Right atrium auricular region (tissue), 2 donors: ENCODE measurements at places on chromosomes 12 and 14. TPM values are rescaled to one million over a fixed set of nuclear protein-coding genes. Genes with fewer than 3 reads are reported as not detected.

The PTPRQ gene
- total RNA-seq: 17.6 TPM

The KRT8 gene
- 271 TPM for total RNA-seq

The KCNK13 gene
- 0.93 TPM for total RNA-seq

The NANOG gene
- total RNA-seq: not detected

The ZDHHC17 gene
- 14.5 TPM for total RNA-seq

The PPP1R36 gene
- not detected for total RNA-seq

The PMCH gene
- total RNA-seq: not detected

GRCh38 chr14:71764701-71765382 is 167.4 kb upstream of the RGS6 start:
- H3K36me3 ChIP-seq: no peaks in the 10 kb centered on the region
- H3K27me3 ChIP-seq: no peaks in the 10 kb centered on the region
- no peak overlapping the region for H3K27ac ChIP-seq
- H3K4me3 ChIP-seq: no peak overlapping the region

GRCh38 chr14:68945585-68946488 is 33.3 kb downstream of the ACTN1 start:
- H3K4me3 ChIP-seq: no peak overlapping the region
- DNase-seq: no peak
- peak overlapping the region; percentile 92 for H3K27ac ChIP-seq
- H3K36me3 ChIP-seq: no peaks in the 10 kb centered on the region
- no peaks in the 10 kb centered on the region for H3K4me1 ChIP-seq
- H3K27me3 ChIP-seq: no peaks in the 10 kb centered on the region

DNA sequence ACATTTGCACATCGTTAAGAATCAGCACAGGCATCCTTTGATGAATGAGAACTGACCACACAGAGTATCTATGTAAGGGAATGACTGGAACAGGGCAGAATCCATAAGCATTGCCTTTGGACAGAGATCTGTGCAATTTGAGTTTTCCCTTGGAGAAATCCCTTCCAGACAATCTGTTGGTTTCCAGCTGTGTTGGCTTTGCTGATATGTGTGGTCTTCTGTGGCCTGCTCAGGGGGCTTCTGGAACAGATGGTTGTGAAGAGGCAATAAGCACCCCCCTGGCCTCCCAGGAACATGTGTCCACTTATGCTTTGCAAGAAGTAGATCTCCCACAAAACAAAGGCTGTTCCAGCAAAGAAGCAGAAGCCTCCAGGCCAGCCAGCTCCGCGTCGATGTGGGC is 111.4 kb upstream of the TMEM132C start:
- H3K4me3 ChIP-seq: no peak overlapping the region
- no peaks in the 10 kb centered on the region for H3K27me3 ChIP-seq
- no peak overlapping the region for H3K27ac ChIP-seq
- DNase-seq: no peak

GRCh38 chr14:65297744-65298143 is 114.8 kb upstream of the FUT8 start:
- H3K36me3 ChIP-seq: no peaks in the 10 kb centered on the region
- DNase-seq: no peak
- H3K27ac ChIP-seq: no peak overlapping the region
- H3K4me3 ChIP-seq: no peak overlapping the region
- H3K4me1 ChIP-seq: no peaks in the 10 kb centered on the region
- H3K27me3 ChIP-seq: no peaks in the 10 kb centered on the region

DNA sequence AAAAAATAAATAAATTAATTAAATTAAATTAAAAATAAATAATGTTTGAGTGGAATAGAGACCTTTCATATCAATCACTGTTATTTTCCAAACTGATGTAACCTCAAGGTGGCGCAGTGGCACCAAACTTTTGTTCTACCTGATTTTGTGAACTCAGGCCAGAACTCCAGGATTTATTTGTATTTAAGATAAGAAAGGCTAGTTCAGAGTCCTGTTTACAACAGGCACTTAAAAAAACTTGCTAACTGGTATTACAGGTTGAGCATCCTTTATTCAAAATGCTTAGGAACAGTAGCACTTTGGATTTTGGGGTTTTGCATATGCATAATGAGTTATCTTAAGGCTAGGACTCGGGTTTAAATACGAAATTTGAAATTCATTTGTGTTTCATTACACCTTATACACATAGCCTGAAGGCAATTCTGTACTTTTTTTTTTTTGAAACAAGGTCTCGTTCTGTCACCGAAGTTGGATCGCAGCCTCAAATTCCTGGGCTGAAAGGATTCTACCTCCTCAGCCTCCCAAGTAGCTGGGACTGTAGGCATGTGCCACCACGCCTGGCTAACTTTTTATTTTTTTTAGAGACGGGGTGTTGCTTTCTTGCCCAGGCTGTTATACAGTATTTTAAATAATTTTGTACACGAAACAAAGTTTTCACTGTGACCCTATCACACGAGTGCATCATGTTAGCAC is 32.4 kb downstream of the YY1 start:
- H3K36me3 ChIP-seq: no peaks in the 10 kb centered on the region
- peaks cover 18% of the 10 kb centered on the region for H3K4me1 ChIP-seq
- no peak for DNase-seq
- H3K27ac ChIP-seq: no peak overlapping the region

- peak overlapping the region; percentile 32 for H3K27ac ChIP-seq
- H3K4me1 ChIP-seq: no peaks in the 10 kb centered on the region
- DNase-seq: no peak
- H3K36me3 ChIP-seq: no peaks in the 10 kb centered on the region
- H3K27me3 ChIP-seq: no peaks in the 10 kb centered on the region
- peak overlapping the region; percentile 71 for H3K4me3 ChIP-seq
These were observed 324 bp downstream of the POLE start for GRCh38 chr12:132686825-132687210.

- no peak overlapping the region for H3K27ac ChIP-seq
- no peaks in the 10 kb centered on the region for H3K27me3 ChIP-seq
- H3K36me3 ChIP-seq: no peaks in the 10 kb centered on the region
These were observed 38.8 kb downstream of the CACNA2D4 start for GRCh38 chr12:1879633-1880032.

DNA sequence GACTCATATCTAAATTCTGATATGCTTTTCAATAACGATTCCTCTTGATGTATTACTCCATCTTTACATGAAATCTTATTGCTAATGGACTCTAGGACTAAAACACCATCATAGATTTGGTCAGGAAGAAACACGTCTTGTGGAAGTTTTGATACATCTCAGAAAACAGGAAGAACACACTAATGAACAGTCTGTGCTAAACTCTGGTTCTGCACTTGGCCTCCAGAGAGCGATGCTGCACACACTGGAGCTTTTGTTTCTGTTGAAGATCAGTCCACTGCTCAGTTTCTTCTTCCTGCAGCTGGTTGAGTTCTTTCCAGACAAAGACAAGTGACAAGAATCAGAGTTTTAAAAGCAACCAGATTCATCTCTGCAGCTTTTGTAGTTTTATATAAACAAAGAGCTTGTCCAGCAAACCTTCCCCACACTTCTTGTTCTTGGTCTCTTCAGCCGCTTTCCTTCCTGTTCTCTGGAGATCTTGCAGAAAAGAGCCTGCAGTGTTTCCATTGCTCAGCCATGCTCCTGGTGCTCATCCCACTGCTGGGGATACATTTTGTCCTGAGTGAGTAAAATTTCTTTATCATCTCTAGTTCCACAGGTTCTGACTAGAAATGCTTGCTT is 229.1 kb upstream of the OR4E1 start:
- H3K4me1 ChIP-seq: no peaks in the 10 kb centered on the region
- H3K4me3 ChIP-seq: no peak overlapping the region
- DNase-seq: no peak
- no peaks in the 10 kb centered on the region for H3K27me3 ChIP-seq

DNA sequence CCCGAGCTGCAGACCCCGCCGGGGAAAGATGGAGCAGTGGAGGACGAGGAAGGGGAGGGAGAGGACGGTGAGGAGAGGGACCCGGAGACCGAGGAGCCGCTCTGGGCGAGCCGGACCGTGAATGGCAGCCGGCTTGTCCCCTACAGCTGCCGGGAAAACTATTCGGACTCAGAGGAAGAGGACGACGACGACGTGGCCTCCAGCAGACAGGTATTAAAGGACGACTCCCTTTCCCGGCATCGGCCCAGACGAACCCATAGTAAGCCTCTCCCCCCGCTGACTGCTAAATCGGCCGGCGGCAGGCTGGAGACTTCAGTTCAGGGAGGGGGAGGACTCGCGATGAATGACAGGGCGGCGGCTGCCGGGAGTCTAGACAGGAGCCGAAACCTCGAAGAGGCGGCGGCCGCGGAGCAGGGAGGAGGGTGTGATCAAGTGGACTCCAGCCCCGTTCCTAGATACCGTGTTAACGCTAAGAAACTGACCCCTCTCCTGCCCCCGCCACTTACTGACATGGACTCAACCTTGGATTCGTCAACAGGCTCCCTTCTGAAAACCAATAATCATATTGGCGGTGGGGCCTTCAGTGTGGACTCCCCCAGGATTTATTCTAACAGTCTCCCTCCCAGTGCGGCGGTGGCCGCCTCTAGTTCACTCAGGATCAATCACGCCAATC is 962 bp downstream of the LEMD3 start:
- H3K36me3 ChIP-seq: no peaks in the 10 kb centered on the region
- peak overlapping the region; percentile 89 for H3K4me3 ChIP-seq
- peaks cover 50% of the 10 kb centered on the region for H3K4me1 ChIP-seq
- no peaks in the 10 kb centered on the region for H3K27me3 ChIP-seq

GRCh38 chr12:126369487-126370463 is 1304.5 kb downstream of the AACS start:
- H3K4me3 ChIP-seq: no peak overlapping the region
- no peak overlapping the region for H3K27ac ChIP-seq
- no peaks in the 10 kb centered on the region for H3K4me1 ChIP-seq
- H3K27me3 ChIP-seq: no peaks in the 10 kb centered on the region
- H3K36me3 ChIP-seq: no peaks in the 10 kb centered on the region

DNA sequence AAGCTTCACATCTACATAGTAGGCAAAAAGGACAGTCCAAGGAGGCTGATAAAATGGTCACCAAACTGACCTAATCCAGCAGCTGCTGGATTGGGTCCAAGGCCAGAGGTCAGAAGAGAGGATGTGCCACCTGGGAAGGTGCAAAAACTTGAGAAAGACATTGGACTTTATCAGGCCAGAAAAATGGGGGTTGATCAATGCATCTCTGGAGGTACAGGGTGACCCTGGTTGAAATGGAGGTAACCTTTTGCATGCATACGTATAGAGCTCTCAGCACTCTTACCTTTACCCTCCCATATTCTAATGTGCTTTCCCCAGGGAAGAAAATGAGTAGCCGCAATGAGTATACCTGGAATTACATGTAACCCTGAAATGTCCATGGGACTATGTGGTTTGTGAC is 16.0 kb downstream of the BTG1 start:
- H3K27me3 ChIP-seq: no peaks in the 10 kb centered on the region
- peaks cover 38% of the 10 kb centered on the region for H3K4me1 ChIP-seq
- DNase-seq: no peak
